Kidney (tissue), 22 donors: ENCODE measurements at places on chromosomes 12 and 14. TPM values are rescaled to one million over a fixed set of nuclear protein-coding genes. Genes with fewer than 3 reads are reported as not detected.

P2RX2 gene
- 0.19 TPM for total RNA-seq

HOXC13 gene
- total RNA-seq, result not detected

HAL gene
- 0.88 TPM for total RNA-seq

CEP128 gene
- total RNA-seq, result 9.0 TPM

WNT1 gene
- total RNA-seq, result not detected

CAPZA3 gene
- not detected for total RNA-seq

HOXC5 gene
- total RNA-seq, result 4.8 TPM

RIPK3 gene
- total RNA-seq, result 19.5 TPM

RNU4-1 gene
- total RNA-seq, result 3,016 TPM

MYH6 gene
- 0.03 TPM for total RNA-seq

TMCC3 gene
- 14.7 TPM for total RNA-seq

FGF6 gene
- total RNA-seq, result not detected

CPNE6 gene
- 0.19 TPM for total RNA-seq

GPR68 gene
- 1.7 TPM for total RNA-seq

RIN3 gene
- total RNA-seq, result 30.4 TPM

SLC7A7 gene
- 26.6 TPM for total RNA-seq

LLPH gene
- total RNA-seq, result 21.9 TPM

EMC9 gene
- 22.1 TPM for total RNA-seq

GZMH gene
- 0.91 TPM for total RNA-seq

RFLNA gene
- 0.76 TPM for total RNA-seq

PDE3A gene
- total RNA-seq, result 18.3 TPM

ATL1 gene
- 5.9 TPM for total RNA-seq

FAM90A1 gene
- total RNA-seq, result 0.54 TPM

GLT8D2 gene
- total RNA-seq, result 7.7 TPM

GDF3 gene
- 0.66 TPM for total RNA-seq

KRT71 gene
- total RNA-seq, result not detected

REM2 gene
- total RNA-seq, result 0.63 TPM

OVCH1 gene
- total RNA-seq, result 0.35 TPM

ZFYVE1 gene
- total RNA-seq, result 18.8 TPM

GPR135 gene
- 3.0 TPM for total RNA-seq

OAS1 gene
- 17.5 TPM for total RNA-seq

APOLD1 gene
- total RNA-seq, result 18.9 TPM

C12orf54 gene
- total RNA-seq, result not detected

RPL10L gene
- total RNA-seq, result not detected

NFE2 gene
- 1.6 TPM for total RNA-seq

HOTAIR gene
- total RNA-seq, result 0.76 TPM

RTN1 gene
- 5.1 TPM for total RNA-seq
